ENCODE measurements at places on chromosomes 1 and 21. TPM values are rescaled to one million over a fixed set of nuclear protein-coding genes. Genes with fewer than 3 reads are reported as not detected.

Gene OLIG2
- total RNA-seq = not detected

Gene TAS1R3
- total RNA-seq = under 0.01 TPM

Gene ACKR1
- total RNA-seq = not detected

Gene RGS16
- total RNA-seq = 0.29 TPM

Gene SLFNL1
- total RNA-seq = 0.72 TPM

Gene ST6GALNAC3
- not detected for total RNA-seq

Gene SEC16B
- 2.9 TPM for total RNA-seq

Gene ACTL8
- not detected for total RNA-seq

Gene NBPF19
- 33.6 TPM for total RNA-seq
